ENCODE measurements at places on chromosomes 1 and 21.

GRCh38 chr1:97337250-97338030 is 583.4 kb downstream of the DPYD start:
- DNase-seq = no peak

GRCh38 chr1:20478057-20478635 is 7.9 kb downstream of the CAMK2N1 start:
- no peak for DNase-seq

DNA sequence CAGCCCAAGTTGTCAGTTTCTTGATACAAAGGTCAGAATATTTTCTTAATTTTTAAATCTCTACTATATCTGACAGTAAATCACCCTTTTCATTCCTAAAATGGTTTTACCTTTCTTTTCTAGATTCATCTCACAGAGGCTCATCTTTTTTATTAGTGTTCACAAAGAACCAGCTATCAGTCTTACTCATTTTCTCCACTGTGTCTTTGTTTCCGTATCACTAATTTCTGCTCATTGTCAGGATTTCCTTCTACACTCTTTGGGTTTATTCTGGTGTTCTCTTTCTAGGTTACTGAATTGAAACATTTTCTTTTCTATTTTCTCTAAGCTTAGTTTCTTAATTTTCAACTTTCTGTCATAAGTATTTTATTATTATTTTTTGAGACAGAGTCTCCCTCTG is 8.7 kb downstream of the AGPAT3 start:
- DNase-seq = no peak

GRCh38 chr1:113756461-113756860 is 2.8 kb downstream of the PHTF1 start:
- DNase-seq = no peak

GRCh38 chr1:111441573-111442192 is 7.4 kb downstream of the WDR77 start:
- peak; percentile 78 for DNase-seq

DNA sequence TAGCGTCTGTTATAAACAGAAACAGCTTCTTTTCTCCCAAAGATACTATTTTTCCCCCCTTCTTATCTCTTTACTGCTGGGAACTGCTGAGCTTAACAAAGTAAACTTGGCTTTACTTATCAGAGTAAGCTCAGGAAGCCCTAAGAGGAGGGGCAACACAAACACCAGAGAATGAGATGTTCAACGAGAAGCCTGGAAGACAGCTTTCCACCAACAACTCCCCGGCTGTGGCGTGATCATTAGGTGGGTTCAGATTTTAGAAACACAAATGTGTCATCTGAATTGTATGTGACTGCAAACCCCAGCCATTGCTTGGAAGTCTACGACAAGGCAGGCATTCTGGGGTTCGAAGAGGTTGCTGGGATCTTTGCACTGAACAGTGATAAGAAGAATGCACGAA is 181.2 kb upstream of the ESRRG start:
- no peak for DNase-seq

- no peak for DNase-seq
Observed at GRCh38 chr1:188402986-188403385, 1574.2 kb downstream of the PLA2G4A start.

GRCh38 chr1:245901565-245901964 is 605.5 kb downstream of the SMYD3 start:
- no peak for DNase-seq

- DNase-seq = no peak
Observed at GRCh38 chr1:246512230-246512629, 5.2 kb upstream of the SMYD3 start.
